Sigmoid colon (tissue), 7 donors: ENCODE measurements at places on chromosomes 7 and 10. TPM values are rescaled to one million over a fixed set of nuclear protein-coding genes. Genes with fewer than 3 reads are reported as not detected.

GRCh38 chr10:49478819-49479218, 60.1 kb downstream of the ERCC6 start:
- DNase-seq: no peak

- DNase-seq: no peak
Observed at GRCh38 chr10:110562348-110562747, 5.1 kb upstream of the SMC3 start.

- DNase-seq: no peak
Observed at GRCh38 chr7:157508477-157508881, 171.7 kb downstream of the DNAJB6 start.

DNA sequence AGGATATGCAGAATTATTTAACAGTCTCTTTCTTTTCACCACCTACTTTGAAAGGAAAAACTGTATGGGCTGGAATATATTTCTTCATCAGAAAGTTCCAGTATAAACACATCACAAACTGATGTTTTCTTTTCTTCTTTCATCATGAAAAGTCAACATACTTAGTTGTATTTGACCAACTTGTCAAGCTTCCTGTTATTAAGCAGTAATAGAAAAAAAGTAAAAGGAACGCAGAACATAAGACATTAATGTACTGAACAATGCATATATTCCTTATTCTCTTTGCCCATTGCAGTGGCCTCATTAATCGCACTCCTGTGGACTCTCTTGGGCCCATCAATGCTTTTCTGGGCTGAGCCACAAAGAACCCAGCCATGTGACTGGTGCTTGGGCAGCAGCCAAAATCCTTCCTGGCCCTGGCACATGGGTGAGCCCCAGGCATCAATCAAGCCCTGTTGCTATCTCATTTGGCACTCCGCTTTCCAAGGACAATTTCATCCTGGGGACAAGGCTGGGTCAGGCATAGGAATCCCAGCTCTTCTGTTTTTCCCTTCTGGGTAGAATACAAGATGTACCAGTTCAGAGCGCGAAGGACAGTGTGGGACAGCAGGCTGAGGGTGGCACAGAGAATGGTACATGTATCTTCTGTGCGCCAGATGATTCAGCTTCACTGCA, 42.3 kb downstream of the RHOBTB1 start:
- DNase-seq: no peak

DNA sequence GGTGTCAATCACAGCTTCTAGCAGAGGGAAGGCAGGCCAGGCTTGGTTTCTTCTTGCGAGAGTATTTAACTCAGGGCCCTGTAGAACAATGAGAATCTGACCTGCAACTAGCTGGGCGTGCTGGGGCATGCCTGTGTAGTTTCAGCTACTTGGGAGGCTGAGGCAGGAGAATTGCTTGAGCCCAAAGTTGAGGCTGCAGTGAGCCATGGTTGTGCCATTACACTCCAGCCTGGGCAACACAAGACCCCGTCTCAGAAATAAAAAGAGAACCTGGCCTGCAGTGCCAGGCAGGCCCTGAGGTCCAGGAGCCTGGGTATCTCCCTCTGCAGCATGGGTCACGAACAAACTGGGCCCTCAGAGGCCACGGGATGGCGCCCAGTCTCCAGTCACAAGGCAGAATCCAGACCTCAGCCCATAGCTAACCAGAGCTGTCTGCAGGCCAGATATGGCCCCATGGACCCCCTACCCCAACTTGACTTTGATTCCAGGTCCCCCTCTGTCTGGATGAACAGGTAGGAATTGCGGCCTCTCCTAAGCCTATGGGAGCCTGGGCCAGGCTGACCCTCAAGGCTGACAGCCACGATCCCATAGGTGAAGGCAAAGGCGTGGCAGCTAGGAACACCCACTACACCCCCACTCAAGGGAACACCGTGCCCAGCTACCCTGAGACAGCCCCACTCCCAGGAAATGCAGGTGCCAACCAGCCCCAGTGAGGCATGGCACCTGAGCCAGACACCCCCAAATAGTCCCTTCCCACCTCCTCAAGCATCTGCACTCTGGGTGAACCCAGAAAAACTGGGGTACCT, 102.7 kb upstream of the TNRC18 start:
- DNase-seq: peak; percentile 80

DNA sequence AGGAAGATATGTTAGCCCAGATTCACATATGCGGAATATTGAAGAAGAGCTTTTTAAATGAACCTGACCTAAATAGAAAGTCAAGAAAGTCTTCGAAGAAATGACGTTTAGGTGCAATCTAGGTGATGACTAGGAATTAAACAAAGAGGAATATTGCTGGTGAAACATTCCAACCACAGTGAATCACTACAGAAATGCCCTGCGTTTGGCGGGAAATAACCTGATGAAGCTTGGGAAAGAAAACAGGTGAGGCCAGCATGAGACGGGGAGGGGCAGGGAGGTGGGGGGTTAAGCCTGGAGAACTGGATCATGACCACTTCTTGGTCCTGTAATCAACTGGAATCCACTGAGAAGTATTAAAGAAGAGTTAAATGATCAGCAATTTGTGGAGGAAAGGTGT, 299.4 kb upstream of the VSTM2A start:
- no peak for DNase-seq

DNA sequence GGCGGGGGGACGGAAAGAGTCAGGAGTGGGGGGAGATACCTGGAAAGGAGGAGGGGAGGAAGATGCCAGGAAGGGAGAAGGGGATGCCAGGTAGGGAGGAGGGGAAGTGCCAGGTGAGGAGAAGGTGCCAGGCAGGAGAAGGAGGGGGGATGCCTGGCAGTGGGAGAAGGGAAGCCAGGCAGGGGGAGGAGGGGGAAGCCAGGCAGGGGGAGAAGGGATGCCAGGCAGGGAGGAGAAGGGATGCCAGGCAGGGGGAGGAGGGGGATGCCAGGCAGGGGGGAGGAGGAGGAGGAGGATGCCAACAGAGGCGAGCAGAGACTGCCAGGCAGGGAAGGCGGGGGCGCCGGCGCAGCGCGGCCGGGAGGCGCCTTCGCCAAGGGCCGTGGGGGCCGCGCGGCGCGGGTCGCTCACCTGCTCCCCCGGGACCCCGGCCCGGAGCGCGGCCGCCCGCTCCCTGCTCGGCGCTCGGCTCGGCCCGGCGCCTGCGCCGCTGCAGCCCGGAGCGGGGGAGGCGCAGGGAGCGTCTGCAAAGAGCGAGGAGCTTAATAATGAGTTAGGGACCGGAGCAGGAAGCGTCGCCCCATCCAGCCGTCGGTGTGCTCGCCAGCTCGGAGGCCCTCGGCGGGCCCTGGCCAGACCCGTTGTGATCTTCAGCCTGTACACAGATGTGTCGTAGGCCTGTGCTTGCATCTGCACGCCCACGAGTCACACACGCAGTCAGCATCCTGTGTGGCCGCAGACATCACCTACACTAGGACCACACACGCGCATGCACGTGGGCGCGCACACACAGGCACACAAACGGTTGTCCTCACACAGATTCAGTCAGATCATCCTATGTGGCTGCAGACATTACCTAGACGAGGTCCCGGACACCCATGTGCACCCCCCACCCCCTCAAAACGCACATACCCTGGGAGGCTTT, 28.4 kb upstream of the SMARCD3 start:
- peak; percentile 78 for DNase-seq

- DNase-seq: no peak
Observed at GRCh38 chr7:102323914-102324195, 32.4 kb downstream of the SPDYE6 start.

GRCh38 chr10:61752111-61753011, 89.6 kb downstream of the CABCOCO1 start:
- no peak for DNase-seq

DNA sequence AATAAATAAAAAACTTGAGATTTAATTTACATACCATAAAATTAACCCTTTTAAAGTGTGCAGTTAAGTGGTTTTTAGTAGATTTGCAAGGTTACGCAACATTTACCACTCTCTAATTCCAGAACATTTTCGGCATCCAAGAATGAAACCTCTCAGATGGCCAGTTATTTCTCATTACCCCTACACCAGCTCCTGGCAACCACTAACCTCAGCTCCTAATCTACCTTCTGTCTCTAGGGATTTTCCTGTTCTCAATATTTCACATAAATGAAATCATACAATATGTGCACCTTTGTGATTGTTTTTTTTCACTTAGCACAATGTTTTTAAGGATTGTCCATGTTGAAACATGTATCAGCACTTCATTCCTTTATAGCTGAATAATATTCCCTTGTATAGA, 45.1 kb downstream of the INPP5F start:
- DNase-seq: no peak

- DNase-seq: no peak
Observed at GRCh38 chr10:121113385-121113696, 262.2 kb downstream of the WDR11 start.

- no peak for DNase-seq
Observed at GRCh38 chr10:35606430-35606829, 1.3 kb downstream of the GJD4 start.

GRCh38 chr7:78399033-78399769, 600.6 kb downstream of the PHTF2 start:
- no peak for DNase-seq

GRCh38 chr7:158264881-158265742, 322.5 kb downstream of the PTPRN2 start:
- DNase-seq: peak; percentile 60

- no peak for DNase-seq
Observed at GRCh38 chr7:158443014-158443687, 144.5 kb downstream of the PTPRN2 start.

DNA sequence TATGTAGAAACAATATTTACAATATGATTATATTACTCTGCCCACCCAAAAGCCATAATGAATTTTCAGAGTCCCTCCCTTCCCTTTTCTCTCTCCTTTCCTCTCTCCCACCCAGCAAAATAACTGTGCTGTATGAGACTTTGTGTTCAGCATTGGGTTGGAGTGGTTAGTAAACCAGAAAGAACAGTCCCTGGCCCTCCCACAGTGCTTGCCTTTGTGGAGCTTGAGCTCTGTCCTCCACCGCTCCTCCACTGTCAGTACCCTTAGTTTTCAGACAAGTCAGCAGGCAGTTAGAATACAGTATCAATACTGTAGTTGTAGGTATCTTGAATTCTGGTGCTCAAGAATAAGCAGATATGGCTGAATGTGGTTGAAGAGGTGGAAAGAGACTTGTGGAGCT, 92.7 kb downstream of the CDK14 start:
- no peak for DNase-seq

- no peak for DNase-seq
Observed at GRCh38 chr7:130338233-130338632, 6.4 kb upstream of the CPA5 start.

DNA sequence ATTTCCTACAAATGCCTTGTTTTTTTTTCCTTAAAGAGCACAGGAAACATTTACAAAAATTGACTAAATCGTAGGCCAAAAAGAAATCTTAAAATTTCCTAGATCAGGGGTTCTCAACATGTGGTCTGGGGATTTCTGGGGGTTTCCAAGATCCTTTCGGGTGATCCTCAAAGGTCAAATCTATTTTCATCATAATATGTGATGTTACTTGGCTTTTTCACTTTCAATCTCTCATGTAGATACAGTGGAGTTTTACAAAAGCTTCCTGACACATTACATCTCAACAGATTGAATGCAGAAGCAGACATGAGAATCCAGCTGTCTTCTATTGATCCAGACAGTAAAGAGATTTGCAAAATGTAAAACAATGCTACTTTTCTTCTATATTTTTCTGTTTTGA, 497.3 kb downstream of the INHBA start:
- DNase-seq: no peak

- DNase-seq: no peak
Observed at GRCh38 chr10:37872955-37873354, 15.5 kb upstream of the ZNF248 start.

DNA sequence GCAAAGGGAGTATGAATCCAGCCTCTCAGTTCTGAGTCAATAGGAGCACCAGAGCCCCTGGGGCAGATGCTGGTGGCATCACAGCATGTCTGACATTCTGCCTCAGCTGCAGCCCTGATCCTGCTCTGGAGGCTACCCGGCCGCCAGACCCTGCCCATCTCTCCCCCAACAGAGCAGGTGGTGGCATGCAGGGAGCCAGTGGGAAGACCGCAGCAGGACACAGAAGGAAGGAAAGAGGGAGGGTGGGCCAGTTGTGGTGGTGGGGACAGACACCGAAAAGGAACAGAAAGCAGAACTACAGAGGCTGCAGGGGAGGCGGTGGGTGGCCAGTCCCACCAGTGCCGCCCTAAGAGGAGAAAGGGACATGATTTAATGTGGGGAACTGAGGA, 35.3 kb downstream of the BLNK start:
- DNase-seq: no peak

- no peak for DNase-seq
Observed at GRCh38 chr10:78696791-78697395, 371.9 kb upstream of the ZMIZ1 start.

DNA sequence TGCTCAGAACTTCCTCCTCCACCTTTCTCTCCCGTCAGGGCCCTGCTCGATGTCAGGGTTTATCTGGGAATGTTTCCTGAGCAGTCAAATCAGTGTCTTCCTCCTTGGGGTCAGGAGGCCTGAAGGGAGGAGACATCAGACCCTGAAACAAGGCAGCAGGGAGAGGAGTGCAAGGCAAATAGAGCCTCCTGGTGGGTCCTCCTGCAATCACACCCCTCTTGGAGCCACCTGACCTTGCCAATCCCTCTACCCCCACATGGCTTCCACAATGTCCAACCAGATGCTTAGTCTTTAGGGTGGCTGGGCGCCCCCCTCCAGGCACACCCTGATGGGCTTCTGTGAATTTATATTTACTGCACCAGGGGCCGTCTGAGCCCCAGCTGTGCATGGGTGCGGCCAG, 12.2 kb downstream of the GPR26 start:
- DNase-seq: peak; percentile 26

GRCh38 chr7:86918245-86918644, 141.2 kb downstream of the ELAPOR2 start:
- no peak for DNase-seq

The VSTM2A gene
- total RNA-seq: 1.3 TPM

The IGF2BP3 gene
- 1.6 TPM for total RNA-seq

The ERLIN1 gene
- total RNA-seq: 10.9 TPM

The CPED1 gene
- 120 TPM for total RNA-seq

The LIPF gene
- not detected for total RNA-seq

The TAS2R41 gene
- not detected for total RNA-seq

The CNNM2 gene
- total RNA-seq: 11.1 TPM

The HMX3 gene
- total RNA-seq: 0.83 TPM

The IFIT3 gene
- 9.4 TPM for total RNA-seq

The RNF133 gene
- total RNA-seq: 0.49 TPM

The WEE2 gene
- not detected for total RNA-seq

The TMEM236 gene
- 0.68 TPM for total RNA-seq

The SLC39A12 gene
- 0.16 TPM for total RNA-seq

The PLAU gene
- 9.4 TPM for total RNA-seq

The ADAP1 gene
- total RNA-seq: 11.4 TPM
